ENCODE measurements at places on chromosomes 12 and 14.

DNA sequence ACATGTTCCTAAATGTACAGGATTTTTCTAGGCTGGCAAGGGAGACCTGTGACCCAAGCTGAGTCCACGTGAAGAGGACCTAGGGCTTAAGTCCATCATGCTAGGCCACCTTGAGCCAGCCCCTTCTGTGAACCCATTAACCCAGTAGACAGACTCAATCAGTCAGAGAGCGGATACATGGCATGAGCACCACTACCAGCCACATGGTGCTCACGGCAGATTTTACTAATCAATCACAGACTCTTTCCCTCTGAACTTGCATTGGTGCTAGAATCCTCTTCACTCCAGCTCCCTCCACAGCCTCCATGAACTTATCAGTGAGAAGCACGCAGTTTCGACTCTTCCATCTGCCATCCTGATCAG is 9.0 kb downstream of the PHETA1 start:
- no peak for DNase-seq

- no peak for DNase-seq
Observed at GRCh38 chr12:96948782-96949181, 41.7 kb downstream of the NEDD1 start.

- DNase-seq: no peak
Observed at GRCh38 chr12:52059582-52060497, 8.6 kb downstream of the NR4A1 start.

DNA sequence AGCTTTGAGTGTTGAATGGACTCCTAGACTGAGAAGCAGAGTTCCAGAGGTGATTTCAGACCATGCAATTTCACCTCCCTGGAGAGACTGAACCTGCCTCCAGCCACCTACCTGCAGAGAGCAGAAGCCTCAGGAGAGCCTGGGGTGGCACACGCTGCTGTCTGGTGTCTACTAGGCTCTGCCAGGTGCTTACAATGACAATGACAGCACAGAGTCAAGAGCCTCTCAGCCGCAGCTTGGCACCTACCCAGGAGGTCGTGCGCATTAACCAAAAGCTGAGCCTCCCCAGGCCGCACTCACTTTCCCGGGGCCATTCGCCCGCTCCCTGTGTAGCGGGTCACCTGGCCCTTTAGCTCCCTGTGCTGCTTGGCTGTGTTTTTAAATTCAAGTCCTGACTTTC is 63.2 kb downstream of the TESC start:
- no peak for DNase-seq

DNA sequence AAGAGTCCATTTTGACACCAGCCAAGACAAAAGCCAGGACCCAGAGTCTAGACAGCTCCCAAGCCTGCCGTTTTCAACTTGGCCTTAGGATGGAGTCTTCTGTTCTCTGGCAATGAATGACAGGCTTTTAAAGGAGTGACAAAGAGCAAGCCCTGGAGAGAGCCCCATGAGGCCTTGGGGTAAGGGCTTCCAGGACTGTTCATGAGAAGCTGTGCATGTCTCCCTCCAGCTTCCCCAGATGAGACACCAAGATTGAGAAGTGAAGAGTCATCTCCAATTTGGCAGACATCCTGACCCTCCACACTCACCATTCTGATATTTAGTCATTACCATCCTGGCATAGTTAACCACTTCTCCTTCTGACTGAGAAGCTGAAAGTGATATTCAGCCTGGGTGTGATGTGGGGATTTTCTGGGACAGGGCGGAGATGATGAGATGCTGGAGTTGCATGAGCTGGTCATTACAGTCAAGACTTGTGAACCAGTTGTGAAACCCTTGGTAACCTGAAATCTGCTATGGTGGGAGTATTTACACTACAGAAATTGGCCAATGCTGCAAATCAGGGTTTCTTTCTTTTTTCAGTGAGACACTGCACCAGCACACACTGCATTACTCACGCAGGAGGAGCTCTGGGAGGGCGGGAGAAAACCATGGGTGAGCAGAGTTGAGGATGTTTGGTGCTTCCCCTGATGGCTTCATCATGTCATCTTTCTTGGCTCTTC is 77.8 kb downstream of the VCPKMT start:
- peak; percentile 99 for DNase-seq

DNA sequence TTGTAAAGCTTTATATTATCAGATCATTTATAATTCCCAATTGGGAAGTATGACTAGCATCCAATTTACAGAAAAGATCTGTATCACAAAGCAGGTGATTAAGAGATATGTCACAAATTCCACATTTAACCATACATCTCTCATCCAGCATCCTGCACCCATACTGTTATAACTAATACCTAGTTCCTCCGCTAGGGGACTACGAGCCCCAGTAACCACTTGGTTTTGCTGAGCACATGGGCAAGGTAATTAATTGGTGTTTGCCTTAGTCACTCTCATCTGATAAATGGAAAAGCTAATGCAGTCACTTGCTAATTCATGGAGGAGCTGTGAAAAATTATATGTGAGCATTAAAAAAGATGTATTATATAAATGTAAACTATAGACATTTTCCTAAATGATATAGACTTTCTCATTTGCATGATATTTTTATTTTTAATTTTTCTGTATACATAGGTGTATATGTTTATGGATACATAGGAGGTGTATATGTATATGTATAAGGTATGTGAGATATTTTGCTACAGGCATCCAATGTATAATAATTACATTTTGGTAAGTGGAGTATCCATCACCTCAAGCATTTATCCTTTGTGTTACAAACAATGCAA is 1031.8 kb downstream of the GALC start:
- DNase-seq: peak; percentile 12

DNA sequence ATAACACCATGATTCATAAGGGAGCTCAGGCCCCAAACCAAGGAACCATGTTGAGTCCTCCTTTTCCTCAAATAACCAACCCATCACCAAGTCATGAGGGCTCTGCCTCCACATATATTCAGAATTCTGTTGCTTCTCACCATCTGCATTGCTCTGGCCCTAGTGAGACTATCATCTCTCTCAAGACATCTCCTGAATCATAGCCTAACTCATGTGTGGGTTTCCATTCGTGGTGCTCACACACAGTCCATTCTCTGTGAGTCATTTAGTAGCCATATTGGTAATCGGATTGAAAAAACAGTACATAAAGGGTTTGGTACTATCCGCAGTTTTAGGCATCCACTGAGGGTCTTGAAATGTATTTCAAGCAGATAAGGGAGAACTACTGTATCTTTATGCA is 5.1 kb upstream of the SLC38A2 start:
- no peak for DNase-seq

DNA sequence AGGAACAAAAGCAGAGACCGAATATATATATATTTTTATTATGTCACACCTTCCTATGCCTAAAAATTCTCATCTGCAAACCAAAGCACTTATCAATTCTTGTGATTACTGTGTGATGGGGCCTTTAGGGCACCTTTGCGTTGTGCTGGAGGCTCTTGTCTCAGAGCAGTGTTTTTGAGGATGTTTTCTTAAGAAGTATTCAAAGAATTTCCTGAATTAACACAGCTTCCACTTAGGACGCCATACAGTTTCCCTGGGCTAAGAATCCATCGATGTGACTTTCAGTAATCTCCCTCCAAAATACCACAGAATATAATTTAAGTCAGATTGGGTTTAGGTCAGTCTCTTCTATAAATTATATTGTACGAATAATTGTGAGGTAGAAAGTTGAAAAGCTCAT is 22.0 kb upstream of the HIF1A start:
- DNase-seq: peak; percentile 43

DNA sequence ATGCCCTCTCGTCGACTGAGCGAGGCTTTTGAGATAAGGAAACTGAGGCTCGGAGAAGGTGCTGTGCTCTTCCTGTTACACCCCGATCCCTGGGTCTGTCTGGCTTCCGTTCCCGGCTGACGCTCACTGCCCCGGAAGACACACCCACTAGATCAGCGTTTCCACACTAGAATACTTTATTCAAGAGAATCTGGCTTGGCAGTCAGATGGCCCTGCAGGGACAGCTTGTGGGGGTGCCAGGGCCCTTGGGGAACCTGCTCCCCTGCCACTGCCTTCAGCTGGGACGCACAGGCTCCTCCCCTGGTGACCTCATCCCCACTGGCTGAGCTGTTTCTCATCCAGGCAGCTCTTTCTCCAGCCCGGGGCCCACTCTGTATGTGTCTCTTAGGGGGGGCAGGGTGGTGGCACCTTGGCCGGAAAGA is 13.7 kb downstream of the PGF start:
- peak; percentile 52 for DNase-seq

DNA sequence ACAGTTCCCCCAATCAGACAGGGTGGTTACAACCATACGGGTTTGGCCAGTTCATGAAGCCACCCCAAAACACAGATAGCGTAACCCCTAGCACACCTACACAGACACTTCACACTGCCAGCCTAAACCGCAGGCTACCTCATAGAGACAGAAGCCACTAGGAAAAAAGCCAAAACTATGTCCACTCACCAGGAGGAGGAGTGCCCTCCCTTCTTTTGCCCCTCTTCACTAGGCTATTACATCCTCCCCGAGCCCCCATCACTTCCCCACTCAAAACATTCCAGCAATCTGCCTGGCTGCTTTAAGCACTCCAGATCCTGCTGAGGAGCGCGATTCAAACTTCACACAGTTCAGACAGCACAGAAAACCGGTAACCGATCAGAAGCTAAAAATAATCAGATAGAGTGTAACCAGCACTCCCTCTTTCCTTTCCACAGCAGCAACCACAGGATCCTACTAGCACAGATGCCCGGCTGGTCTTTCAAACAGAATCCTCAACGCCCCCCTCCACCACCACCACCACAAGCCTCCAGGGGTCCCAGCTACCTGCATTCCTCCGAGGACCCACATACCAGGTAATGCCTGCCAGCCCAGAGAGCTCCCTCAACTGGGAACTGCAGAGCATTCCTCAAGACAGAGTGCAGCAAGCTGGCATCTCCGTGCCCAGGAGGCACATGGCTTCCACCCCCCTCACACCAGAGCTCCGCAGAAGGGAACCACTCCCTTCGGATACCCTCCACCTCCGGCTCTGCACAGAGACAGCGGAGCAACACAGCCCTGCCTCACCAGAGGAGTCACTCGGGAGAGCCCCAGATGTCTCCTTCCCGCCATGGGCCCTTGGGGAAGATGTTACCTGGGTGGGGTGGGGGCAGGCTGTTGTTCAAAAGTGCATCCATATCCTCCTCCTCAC is 1.5 kb downstream of the CHD4 start:
- DNase-seq: peak; percentile 39

DNA sequence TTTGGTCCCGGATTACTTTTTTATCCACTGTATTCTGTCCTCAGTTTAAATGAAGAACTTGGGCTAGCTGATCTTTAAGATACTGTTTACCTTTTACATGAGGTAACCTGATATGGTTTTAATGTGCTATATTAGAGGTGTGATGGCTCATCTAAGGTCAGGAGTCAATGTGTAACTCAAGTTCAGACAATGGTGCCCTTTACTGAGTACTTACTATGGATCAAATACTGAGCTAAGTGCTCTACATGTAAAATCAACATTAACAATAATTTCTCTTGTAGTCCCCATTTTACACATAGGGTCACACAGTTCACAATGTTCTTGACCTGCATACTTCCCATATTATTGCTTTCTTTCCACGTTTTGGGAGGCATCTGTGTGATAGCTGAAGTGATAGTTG is 79.2 kb downstream of the CEP83 start:
- DNase-seq: no peak

- peak; percentile 53 for DNase-seq
Observed at GRCh38 chr14:21498540-21499526, 12.3 kb downstream of the METTL3 start.

DNA sequence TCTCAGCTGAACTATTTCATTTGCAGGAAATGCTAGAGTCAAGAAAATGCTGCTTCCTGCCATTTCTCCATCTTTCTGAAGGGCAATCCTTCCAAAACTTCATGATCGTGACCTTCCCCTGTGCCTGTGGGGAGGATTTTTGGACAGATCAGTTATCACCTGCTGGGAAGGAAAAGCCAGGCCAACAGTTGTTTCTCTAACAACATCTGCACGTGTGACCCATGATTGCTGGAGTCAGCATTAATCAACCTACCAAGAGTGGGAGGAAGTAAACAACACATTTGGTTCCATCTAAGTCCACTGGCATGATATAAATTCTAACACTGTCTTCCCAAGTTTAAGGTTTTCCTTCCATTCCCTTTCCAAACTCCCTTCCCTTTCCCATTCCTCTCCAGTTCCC is 172.7 kb downstream of the APAF1 start:
- no peak for DNase-seq

GRCh38 chr12:95767703-95768102 is 22.9 kb downstream of the NTN4 start:
- DNase-seq: no peak

- DNase-seq: no peak
Observed at GRCh38 chr12:111428081-111428727, 22.5 kb downstream of the SH2B3 start.

DNA sequence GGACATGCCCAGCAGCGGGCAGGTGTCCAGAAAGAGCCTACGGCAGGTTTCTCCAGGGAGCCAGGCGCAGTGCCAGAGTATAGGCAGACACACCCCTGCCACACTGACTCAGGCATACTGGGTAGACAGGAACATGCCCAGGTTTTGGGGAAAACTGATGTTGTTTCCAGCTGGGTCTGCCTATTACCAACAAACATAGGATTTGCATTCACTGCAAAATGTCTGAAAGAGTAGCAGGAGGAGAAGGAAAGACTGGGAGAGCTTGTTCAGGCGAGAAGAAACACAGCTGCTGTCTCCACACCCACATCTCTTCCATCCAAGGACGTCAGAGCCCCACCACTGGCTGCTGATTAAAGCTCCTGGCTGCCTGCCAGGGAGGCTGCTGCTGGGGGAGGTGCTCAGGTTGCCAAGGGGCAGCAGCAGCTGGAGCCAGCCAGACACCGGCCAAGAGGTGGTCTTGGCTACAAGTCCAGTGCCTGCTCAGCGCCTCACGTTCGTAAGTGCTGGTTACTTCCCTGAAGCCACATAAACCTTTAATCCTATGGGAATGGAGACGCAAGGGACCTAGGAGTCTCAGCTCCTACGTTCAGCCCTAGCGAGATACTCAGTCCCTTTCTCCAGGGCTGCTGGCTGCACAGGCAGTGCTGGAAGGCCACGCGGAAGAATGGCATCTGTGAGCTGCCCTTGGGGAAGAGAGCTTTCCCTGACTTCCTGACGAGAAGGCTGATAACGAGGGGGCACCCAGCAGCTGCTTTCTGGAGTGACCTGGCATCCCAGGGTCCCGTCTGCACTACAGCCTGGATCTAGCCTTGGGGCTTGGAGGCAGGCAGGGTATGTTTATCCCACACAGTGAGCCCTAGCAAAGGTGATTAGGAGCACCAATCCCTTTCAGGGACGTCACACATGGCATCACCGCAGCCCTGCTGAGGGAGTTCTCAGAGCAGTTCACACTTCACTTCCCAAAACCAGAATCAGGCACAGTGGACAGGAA is 58.1 kb downstream of the PLEKHG3 start:
- peak; percentile 85 for DNase-seq

- DNase-seq: no peak
Observed at GRCh38 chr12:131747276-131748177, 36.6 kb downstream of the SFSWAP start.

- DNase-seq: no peak
Observed at GRCh38 chr12:108772891-108773797, 41.8 kb upstream of the CORO1C start.
